Activated CD4-positive, CD25-positive, alpha-beta regulatory T cell (primary cell): ENCODE measurements at places on chromosomes 13 and 19.

DNA sequence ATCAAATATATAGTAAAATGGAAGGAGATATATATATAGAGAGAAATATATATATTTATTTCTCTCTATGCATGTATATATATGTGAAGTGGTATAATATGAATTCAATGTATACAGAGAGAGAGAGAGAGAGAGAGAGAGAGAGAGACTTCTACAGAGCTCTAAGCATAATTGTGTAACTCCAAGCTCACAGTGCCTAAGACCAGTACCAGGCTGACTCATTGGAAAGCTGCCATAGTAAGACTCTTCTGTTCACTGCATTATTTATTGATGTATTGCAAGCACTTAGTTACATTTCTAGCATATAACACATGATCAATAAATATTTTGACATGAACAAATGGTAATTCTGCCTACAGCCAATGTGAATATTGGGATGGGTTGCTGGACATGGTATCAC is 1734.7 kb downstream of the SLITRK1 start:
- no peak for DNase-seq

DNA sequence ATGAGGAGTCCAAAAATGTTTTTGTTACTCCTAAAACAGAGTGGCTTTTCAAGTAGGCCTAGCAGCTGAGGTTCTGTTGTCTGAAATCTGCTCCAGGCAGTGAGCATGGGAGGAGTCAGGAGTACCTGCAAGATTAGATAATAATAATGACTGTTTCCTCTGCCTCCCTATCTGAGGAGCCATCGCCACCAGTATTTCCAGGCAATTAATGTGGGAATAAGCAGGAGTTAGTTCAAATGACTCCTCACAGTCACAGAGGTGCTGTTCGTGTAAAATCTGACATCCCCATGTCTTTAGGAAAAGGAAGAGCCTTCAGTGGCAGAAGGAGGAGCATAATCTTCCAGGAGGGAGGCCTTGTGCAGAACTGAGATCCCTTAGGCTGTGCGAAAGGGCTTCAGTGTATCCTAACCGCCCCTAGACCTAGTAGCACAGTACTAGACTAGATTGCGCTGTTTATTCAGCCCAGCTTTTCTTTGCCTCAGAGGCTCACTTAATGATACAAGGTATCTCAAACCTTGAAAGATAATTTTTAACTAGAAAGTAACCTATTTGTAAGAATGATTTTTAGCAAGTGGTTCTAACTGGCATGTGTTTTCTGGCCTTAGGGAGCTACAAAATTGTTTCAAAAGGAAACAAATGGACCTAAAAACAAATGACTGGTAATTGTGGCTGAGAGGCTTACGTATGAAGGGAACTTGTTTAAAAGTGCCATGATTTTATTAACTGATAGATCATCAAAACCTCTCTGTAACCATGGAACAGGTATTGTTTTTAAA is 49.0 kb downstream of the FREM2 start:
- DNase-seq = no peak

GRCh38 chr13:68057836-68058235 is 827.7 kb upstream of the PCDH9 start:
- DNase-seq = no peak

DNA sequence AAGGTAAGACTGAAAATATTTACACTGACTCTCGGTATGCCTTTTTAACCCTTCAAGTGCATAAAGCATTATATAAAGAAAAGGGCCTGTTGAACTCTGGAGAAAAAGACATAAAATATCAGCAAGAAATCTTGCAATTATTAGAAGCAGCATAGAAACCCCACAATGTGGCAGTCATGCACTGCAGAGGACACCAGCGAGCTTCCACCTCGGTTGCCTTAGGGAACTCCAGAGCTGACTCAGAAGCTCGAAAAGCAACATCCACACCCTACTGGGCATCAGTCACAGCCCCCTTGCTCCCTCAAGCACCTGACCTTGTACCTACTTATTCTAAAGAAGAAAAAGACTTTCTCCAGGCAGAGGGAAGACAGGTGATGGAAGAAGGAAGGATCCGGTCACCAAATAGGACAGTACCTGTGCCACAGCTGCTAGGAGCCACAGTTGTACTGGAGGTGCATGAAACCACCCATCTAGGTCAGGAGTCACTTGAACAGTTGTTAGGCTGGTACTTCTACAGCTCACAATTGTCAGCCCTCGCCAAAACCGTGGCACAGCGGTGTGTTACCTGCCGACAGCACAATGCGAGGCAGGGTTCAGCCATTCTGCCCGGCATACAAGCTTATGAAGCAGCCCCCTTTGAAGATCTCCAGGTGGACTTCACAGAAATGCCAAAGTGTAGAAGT is 2.9 kb downstream of the ZNF816 start:
- no peak for DNase-seq

GRCh38 chr13:33545492-33545891 is 259.9 kb upstream of the STARD13 start:
- DNase-seq = no peak

DNA sequence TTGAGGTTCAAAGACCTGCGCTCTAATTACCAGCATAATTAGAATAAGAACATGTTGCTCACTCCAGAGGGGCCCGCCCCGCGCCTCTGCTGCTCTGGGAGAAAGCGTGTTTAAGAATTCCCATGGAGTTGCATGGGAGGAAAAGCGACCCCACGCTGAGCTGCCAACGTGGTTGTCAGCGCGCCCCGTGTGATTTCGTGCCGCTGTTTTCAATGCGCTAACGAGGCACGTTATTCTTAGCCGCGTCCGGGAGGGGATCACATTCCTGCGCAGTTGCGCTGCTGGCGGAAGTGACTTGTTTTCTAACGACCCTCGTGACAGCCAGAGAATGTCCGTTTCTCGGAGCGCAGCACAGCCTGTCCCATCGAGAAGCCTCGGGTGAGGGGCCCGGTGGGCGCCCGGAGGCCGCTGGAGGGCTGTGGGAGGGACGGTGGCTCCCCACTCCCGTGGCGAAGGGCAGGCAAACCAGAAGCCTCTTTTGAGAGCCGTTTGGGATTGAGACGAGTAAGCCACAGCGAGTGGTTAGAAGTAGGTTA is 173.8 kb upstream of the SOX1 start:
- no peak for DNase-seq

- DNase-seq = no peak
Measured at GRCh38 chr13:53873558-53873957, 844.9 kb downstream of the OLFM4 start.

DNA sequence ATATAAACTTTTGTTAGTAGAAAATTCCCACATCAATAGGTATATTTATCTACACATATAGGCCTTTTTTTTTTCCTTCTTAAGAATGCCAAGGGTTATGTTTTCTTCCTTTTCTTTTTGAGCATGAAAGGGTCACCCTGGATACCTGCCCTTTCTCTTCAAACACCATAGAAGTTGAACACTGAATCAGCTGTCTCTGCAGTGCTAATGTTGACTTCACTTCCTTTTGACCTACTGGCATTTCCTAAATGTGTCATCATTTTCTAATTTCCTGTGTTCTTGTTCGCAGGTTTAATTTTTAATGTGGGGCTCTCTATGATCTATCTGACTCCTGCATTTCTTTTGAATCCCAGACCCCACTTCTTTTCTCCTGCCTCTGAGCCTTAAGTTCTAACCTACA is 532.0 kb downstream of the GPC6 start:
- no peak for DNase-seq

DNA sequence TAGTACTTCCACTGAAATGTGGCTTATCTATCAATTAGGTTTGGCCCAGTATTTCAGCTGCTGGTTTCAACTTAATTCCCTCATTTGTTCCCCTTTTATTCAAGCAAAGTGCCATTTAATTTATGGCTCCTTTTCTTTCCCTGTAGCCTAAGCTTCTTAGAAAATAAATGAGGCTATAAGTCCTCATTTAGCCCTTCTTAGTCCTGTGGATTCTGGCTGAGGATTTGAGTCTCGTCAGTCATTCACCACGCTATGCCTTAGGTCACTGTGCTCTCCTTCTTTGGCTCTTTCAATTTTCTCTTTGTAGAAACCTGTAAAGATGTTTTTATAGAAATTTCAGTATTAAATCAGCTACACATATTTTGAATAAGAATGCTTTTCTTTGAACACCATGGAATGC is 579.1 kb downstream of the GPC6 start:
- no peak for DNase-seq

- DNase-seq = no peak
Measured at GRCh38 chr13:30255696-30256095, 51.7 kb downstream of the KATNAL1 start.

GRCh38 chr19:14271840-14272239 is 65.9 kb upstream of the ADGRL1 start:
- no peak for DNase-seq

DNA sequence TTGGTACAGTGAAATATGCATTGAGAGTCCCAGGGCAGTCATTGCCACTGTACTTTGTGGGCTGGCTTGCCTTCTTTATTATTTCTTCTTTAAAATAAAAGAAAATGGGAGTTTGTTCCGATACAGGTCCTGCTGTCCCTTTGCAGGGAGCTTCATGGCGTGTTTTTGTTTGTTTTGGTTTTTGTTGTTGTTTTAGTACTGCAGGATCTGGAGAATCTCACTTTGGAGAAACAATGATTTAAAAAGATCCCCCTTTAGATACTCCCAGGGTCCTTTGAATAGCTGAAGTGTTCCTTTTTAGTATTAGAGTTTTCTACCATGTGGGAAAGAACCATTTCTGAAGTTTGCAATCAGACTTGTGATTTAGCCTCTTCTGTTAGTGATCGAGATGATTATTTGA is 11.1 kb downstream of the CHAF1A start:
- no peak for DNase-seq

GRCh38 chr19:17641846-17642245 is 46.3 kb downstream of the UNC13A start:
- DNase-seq = no peak

- no peak for DNase-seq
Measured at GRCh38 chr19:32627714-32628270, 46.8 kb downstream of the PDCD5 start.

DNA sequence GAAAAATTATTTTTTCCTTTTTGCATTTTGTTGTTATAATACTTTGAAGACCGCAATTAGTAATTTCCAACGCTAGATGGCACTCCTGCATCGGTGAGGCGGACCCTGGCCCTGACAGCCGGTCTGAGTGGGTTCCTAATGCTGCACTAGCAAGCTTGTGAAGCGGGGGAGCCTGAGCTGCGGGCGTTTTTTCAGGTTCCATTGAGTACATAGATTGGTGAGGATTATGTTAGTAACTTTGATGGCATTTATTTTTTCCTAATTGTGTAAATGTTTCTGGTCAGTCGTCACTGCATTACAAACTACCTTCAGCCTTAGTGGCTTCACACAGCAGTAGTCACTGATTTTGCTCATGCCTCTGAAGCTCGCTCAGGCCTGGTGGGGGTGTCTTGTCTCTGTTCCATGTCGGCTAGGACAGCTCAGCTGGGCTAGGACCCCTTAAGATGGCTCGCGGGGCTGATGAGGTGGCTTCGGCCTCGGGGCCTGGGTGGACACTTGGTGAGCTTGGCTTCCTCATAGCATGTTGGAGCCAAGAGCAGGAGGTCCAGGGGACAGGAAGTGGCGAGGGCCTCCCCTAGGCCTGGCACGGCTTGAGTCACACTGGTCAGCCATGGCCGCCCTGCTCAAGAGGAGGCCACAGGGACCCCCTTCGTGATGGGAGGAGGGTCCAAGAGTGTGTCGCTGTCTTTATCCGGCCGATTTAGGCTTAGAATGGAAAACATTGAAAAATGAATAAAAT is 25.0 kb downstream of the ERCC5 start:
- peak; percentile 17 for DNase-seq

DNA sequence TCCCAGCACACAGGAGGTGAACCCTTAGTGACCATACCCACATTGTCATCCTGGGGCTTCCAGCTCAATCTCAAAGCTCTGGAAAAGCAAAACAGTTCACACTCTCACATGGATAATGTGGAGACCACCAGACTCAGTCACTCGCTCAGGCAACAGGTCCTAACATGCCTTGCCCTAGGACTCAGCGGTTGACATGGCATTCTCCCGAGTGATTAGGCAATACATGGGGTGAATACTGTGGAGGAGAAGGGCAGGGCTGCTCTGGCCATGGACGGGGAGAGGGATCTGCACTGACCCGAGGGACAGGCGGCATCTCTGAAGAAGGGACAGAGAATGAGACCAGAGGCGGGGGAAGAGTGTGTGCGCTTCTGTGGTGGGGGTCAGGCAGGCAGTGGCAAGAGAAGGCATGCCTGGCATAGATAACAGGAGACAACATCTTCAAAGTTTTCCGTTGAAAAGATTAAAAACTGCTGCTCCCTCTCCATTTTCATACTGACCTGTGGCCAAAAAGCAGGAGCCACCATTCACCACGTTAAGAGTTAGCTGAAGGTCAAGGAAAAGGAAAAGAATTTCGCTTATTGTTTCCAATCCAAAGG is 44.5 kb upstream of the EPHX3 start:
- DNase-seq = no peak

DNA sequence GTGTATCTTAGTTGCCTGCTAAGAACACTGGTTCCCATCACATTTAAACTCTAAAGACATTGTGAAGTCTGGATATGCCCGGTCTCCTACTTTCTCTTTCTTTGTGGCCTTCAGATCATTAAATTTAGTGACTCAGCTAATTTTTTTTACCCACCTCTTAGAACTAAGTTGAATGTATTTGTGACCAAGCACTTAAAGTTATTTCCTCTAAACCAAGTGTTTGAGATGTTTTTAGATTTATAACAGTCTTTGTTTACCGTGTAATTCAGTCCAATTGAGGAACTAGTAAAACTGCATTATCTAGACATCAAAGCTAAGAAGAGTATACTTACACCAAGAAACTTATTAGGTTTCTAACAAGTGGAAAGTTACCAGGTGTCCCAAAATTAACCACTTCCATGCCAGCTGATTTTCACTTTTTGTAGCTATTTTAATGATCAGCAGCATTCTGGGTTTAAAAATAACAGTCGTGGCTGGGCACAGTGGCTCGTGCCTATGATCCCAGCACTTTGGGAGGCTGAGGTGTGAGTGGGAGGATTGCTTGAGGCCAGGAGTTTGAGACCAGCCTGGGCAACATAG is 53.1 kb downstream of the ARHGAP35 start:
- no peak for DNase-seq

- DNase-seq = no peak
Measured at GRCh38 chr13:27006519-27007161, 165.0 kb downstream of the USP12 start.

DNA sequence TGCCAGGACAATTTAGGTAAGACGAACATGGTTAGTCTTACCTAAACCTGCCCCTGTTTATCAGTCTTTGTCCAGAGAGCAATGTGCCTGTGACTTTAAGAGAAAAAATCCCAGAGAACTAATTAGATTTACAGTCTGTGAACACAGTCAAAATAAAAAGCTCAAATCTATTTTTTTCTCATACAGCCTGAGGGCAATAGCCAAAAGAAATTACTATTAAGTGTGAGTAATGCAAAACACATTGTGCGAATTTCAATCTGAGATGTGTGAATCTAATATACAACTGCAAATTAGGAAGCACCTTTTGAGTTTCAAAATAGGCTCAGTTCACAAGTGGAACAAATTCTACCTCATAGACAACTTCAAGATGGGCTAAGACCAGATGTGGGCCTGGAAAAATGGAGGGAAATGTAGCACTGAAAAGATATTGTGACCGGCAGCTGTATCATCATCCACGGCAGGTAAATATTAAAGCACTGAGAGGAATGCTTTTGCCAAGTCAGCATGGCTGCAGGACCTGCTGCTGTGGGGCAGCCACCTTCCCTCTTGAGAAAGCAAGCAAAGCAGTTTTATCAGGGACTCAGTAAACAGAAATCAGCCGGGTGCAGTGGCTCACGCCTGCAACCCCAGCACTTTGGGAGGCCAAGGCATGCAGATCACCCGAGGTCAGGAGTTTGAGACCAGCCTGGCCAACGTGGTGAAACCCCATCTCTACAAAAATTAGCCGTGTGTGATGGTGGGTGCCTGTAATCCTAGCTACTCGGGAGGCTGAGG is 114.8 kb downstream of the KATNAL1 start:
- no peak for DNase-seq

- no peak for DNase-seq
Measured at GRCh38 chr13:48405875-48406274, 7.0 kb downstream of the LPAR6 start.
